ENCODE measurements at places on chromosomes 2 and 18.

DNA sequence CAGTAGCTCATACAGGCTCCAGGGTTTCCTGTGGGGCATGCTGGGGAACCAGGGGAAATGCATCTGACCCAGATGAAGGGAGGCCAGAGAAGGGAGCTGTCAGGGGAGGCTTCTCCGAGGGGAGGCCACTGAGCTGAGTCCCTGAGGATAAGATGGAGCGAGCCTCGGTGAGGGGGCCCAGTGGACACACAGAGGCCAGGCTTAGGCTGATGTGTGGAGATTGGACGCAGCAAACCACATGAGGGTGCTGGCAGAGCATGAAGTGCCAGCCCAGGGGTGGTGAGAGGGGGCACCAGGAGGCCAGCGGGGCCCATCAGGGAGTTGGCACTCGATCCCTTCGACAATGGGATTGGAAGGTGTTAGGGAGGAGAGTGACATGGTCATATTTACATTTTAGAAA, 235.0 kb downstream of the KLHL29 start:
- DNase-seq: no peak

DNA sequence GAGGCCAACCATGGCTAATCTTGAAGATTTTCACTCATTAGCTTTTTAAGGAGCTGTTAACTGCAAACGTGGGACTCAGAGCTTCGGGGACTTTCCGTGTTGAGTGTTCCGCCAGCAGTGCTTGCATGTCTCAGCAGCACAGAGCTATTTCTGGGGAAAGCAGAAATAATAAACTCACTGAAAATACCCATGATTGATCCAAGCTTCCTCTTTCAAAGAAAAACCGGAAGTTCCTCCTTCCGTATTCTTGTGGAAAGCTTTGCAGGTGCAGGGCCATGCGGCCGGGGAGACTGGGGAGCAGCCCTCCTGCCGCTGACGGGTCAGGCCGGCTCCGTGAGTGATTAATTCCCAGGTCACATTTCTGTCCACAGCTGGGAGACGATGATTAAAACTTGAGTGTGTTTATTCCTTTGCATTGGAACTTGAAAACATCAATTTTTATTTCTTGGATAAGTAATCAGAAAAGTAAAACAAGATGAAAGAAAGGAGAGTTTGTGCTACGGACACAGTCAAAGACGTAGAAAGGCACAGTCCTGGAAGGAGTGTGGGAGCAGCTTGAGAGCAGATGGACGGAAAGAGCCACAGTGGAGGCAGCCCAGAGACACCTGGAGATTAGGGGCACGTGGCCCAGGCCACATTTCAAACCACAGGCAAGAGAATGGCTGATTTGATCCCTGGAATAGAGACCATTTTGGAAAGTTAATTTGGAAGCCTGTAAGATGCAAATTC, 54.2 kb upstream of the CTDP1 start:
- no peak for DNase-seq

DNA sequence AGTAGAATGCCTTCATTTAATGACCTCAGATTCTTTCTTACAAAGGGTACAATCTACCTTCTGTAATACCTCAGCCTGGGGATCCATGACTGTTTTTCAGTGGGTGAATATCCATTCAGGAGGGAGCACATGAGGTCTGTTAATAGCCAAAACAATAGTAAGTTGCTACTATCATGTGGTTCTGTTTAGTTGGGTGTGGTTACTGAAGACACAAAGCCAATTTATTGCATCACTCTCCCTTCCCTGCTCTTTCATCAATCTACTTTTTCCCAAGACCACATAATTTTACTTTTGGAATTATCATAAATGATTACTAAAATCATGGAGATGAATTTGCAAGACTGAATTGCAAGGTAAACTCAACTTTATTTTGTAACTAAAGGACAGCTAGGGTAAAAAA, 254.2 kb downstream of the GALNT13 start:
- no peak for DNase-seq

DNA sequence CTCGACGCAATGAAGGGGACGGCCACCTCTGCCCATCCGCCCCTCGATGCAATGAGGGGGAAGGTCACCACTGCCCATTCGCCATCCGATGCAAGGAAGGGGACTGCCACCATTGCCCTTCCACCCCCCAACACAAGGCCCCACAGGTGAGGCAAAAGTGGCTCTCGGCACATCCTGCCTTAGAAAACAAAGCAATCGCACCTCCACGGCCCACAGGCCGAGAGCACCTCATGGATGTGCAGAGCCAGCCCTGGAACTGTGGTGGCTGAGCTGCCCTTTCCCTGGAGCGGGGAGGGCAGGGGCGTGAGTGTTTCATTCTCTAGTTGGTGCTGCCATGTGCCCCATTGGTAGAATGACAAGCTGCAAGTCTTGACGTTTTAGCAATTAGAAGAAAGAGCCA, 320.6 kb upstream of the SALL3 start:
- no peak for DNase-seq

DNA sequence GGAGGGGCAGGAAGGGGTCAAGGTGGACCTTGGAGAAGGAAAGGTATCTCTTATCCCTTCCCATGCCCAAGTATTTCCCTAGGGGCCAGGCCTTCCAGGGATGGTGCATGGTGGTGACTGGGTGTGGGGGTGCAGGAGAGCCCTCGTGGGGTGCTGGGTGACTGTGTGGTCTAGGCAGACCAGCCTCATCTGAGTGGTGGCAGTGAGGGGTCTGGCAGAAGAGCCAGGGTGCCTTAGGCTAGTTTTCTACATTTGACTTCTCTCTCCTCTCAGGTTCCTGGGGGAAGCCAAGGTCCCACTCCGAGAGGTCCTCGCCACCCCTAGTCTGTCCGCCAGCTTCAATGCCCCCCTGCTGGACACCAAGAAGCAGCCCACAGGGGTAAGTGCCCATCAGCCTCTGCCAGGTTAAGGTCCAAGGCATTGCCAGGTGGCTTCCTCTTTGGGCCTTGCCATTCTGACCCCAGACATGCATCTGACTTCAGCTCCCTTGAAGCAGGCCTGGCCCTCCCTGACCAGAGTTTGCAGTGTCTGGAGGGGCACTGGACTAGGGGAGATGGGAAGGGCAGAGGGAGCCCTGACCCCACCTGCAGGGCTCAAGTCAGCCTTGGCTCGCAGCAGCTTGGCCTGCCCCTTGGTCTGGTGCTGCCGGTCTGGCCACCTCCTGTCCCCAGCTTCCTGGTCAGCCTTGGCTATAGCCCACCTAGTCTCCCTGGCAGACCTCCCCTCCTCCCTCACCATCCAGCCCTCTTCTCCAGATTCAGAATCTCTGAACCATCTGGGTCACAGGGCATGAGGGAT, 49.8 kb downstream of the DYSF start:
- DNase-seq: no peak

- DNase-seq: no peak
Measured at GRCh38 chr18:9946831-9947230, 33.0 kb downstream of the VAPA start.

- no peak for DNase-seq
Measured at GRCh38 chr2:106566050-106566449, 78.9 kb downstream of the CD8B2 start.

GRCh38 chr2:48496849-48497248, 33.1 kb upstream of the STON1 start:
- no peak for DNase-seq

GRCh38 chr18:34606851-34607250, 103.2 kb upstream of the DTNA start:
- DNase-seq: no peak

GRCh38 chr2:12637754-12638153, 79.0 kb upstream of the TRIB2 start:
- DNase-seq: no peak

DNA sequence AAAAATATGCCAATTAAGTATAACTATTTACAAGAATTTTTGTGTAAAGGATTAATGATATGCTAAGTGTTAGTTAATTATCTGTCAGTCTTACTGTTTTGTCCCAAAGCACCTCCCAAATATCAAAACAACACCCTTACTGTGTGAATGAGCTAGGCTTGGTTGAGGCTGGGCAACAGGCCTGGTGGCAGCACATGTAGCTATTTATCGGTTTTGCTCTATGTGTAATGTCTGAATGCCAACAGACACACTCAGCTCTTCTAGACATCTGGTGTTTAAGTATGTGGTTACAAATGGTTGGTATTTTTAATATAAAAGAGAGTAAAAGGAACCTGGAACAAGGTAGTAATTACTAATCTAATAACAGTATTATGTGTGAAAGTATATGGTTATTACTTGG, 175.3 kb downstream of the RAB3GAP1 start:
- no peak for DNase-seq

DNA sequence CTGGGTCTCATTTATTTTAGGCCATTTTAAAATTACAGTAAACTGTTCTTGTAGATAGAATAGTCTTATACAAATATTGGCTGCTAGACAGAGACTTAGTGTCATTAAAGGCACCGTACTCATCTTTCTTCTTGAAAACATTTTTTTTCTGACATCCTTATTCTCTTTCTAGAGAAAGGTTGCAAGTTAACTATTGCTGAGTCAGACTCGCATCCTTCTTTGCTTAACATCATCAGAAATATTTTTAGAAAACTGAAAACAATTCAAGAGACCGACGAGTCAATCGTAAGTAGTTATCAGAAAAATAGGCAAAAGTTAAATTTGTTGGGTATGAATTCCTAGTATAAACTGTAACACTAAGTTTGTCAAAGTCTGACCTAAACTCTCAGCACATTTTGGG, 72.2 kb downstream of the HNMT start:
- no peak for DNase-seq

DNA sequence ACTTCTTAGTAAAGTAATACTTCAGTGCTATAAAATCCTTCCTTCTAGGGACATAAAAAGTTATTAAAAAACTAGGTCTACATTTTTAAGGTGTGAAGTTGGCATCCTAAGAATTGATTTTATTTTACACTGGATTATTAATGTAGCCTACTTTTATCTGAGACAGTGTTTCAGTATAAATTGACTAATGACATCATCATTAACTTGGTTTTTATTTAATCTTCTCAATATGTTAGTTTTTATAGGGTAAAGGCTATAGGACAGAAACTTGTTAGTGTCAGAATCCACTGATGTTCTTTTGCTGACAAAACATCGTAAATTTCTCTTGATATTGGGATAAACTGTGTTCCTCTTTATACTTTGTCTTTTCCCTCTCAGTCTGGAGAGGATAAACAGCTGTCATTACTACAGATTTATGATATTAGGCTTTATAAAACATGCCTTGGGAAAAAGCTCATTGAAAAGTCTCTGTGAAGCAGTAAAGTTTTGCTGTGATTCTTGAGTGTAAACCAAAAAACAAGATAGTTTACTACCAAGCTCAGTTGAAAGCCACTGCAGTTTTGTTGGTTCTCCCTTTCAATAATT, 569.9 kb downstream of the EPHA4 start:
- no peak for DNase-seq

- no peak for DNase-seq
Measured at GRCh38 chr2:101502095-101502494, 27.2 kb upstream of the RFX8 start.

DNA sequence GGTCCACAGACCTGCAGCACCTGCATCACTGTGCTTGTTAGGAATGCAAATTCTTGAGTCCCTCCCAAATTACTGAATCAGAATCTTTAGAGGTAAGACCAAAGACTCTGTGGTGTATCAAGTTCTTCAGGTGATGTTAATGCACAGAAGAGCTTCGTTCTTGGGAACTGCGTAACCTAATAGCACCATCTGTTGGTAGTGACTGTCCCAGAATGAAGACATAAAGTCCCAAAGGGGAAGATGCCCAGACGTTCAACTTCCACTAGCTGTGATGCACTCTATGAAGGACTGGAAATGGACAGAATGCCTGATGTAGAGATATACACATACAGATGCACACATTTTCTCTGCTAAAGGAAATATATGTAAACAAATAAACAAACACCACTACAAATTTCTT, 576.0 kb downstream of the LRP1B start:
- DNase-seq: no peak

- no peak for DNase-seq
Measured at GRCh38 chr18:36634573-36635216, 194.1 kb downstream of the TPGS2 start.

DNA sequence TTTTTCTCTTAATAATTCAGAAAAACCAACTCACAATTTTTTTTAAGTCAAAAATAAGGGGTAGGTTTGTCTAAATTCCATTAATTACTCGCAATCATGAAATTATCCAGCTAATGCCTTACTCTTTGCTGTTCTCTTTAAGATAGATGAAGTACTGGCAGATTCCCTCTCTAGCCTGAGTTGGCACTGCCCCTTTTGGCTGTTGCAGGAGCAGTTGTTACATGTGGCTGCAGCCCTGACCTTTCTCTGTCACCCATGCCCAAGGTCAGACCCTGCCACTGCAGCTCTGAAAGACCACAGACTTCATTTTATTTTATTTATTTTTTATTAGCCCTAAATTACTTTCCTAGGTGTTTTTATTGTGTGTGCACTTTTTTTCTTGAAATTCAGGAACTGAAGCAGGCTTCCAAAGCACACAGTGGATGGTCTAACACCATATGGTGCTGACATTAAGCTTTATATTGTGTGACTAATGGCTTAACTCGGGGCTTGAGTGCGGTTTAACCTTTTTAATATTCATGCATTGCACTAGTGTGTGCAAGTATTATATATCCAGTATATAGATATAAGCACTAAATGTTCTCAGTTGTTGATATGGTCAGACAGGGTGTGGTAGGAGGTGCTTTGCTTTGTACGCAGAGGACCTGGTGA, 313.0 kb downstream of the CDH2 start:
- no peak for DNase-seq

DNA sequence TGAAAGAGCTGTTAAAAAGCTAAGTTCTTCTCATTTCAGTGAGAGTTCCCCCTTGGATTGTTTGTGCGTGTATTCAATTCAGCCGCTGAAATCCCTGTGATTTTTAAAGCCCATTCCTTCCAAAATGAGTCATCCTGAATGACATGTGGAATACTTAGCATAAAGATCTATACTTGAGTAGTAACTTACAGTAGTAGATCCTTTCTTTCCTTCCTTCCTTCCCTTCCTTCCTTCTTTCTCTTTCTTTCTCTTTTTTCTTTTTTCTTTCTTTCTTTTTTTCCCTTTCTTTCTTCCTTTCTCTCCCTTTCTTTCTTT, 18.2 kb upstream of the SOX11 start:
- no peak for DNase-seq

DNA sequence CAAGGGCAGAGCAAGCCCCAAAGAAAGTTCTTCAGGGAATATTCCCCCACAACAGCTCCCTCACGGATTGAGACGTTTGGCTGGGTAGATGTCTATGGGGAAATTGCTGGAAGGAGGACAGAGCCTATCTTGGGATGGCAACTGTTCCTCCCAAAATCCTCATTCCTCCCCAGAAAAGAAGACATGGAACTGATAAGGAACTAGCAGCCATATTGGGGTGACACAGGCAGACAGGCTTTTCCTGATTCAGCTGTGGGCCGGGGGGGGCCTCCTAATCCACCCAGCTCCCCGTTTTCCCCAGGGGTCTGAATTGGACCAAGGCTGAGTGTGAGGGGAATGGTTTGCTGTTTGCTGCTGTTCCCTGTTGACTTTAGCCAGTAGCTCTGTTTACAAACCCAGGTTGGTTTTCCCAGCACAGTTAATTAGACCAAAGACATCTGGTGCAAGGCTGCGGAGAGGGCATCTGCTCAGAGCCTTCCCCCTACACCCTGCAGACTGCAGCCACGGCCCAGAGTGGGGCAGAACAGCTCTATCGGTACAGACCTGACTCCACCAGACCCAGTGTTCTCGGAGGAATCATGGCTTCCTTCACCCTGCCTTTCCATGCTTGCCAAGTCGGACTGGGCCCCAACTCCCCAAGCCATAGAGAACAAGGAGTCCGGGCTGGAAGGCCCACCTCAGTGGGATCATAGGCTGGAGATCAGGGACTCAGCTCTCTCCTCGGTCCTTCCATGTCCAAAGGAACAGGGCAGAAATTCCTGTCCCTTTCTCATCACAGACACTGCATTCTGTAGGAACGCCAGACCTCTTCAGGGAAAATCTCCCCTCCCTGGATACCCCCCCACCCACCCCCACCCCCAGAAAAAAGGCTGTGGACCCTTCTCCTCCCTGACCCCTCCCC, 1.7 kb upstream of the PKDCC start:
- DNase-seq: no peak

Data from D721Med (cell line).